NCI-H774 (cell line): ENCODE measurements at places on chromosomes 2 and 18.

GRCh38 chr2:235500761-235501672 is 7.2 kb downstream of the AGAP1 start:
- DNase-seq: no peak

- DNase-seq: no peak
Observed at GRCh38 chr2:240933966-240934700, 28.0 kb downstream of the CROCC2 start.

DNA sequence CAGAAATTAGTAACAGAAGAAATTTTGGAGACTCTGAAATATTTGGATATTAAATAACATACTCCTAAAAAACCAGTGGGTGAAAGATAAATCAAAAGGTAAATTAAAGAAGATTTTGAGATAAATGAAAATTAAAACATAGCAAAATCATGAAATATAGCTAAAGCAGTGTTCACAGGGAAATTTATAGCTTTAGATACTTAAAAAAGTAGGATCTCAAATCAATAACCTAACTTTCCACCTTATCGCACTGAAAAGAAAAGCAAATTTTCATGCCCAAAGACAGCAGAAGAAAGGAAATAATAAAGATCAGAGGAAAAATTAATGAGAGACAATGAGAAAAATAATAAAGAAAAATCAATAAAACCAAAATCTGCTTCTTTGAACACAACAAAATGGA is 135.1 kb upstream of the KLF7 start:
- DNase-seq: no peak

DNA sequence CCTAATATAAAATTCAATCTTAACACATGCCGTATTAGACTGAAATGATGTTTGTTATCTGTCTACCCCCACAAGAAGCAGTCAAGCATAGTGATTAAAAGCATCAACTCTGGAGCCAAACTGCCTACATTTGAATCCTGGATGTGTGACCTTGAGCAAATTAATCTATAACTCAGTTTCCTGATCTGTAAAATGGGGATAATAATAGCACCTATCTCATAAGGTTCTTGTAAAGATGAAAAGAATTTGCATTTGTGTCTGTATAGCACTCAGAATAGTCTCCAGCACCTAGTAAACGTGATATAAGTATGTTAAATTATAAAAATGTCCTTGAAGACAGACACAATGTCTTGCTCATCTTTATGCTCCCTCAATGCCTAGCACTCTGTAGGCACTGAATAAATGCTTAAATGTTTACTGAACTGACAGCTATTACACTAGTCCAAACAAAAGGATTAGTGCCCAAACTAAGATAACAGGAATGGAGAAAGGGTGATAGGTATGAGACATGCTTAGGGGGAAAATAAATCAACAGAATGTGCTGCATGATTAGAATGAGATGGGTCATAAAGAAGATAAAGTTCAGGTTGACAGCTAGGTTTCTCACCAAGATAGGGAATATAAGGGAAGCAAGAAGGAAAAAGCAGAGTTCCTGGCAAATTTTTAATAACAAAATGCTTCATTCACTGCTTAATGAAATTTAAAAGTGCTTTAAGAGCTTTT is 180.6 kb downstream of the ATAD2B start:
- DNase-seq: no peak

DNA sequence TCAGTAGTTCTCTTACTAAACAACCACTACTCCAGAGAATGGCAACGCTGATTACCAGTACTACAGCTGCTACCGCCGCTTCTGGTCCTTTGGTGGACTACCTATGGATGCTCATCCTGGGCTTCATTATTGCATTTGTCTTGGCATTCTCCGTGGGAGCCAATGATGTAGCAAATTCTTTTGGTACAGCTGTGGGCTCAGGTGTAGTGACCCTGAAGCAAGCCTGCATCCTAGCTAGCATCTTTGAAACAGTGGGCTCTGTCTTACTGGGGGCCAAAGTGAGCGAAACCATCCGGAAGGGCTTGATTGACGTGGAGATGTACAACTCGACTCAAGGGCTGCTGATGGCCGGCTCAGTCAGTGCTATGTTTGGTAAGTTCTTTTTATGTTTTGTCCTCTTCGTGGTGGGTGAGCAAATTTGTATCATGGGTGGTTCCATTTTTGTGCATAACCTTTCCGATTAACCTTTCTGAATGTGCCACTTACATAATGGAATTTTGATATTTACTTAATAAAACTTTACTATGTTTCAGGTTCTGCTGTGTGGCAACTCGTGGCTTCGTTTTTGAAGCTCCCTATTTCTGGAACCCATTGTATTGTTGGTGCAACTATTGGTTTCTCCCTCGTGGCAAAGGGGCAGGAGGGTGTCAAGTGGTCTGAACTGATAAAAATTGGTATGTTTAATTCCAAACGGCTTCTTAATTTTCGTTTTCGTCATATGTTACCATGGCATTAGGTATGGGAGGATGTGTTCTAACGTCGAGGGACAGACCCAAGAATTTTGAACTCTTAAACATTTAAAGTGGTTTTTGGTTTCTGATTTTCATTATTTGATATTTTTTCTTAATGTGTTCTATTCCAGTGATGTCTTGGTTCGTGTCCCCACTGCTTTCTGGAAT is 1.3 kb downstream of the SLC20A1 start:
- DNase-seq: no peak
